CD4-positive, alpha-beta T cell treated with Interleukin-10 for 1 hour (primary cell): ENCODE measurements at places on chromosomes 2 and 18.
A peak's percentile ranks its signal among the peaks of the same experiment; 100 is the strongest.

- no peak for DNase-seq
Observed at GRCh38 chr2:218882866-218883366, 2.3 kb downstream of the WNT10A start.

- no peak for DNase-seq
Observed at GRCh38 chr2:170493426-170494097, 221.6 kb upstream of the SP5 start.

- DNase-seq, result no peak
Observed at GRCh38 chr2:213980883-213981282, 430.0 kb upstream of the VWC2L start.

DNA sequence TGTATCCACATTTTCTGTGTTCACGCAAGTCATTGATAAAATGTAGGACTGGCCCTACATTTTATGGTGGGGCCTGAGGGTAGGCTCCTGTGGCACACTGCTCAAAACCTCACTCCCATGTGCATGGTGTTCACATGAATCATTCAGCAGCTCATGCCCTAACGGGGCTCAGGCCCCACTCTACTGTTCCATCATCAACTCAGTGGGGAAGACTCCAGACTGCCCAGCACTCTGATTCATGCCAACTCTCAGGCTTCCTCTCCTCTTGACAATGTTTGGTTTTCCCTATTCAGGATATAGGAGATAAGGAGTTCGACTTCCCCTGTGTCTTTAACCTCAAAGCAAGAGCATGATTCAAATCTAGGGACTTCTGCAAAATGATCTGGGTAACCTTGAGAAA, 92.0 kb upstream of the BOD1L2 start:
- DNase-seq, result no peak

DNA sequence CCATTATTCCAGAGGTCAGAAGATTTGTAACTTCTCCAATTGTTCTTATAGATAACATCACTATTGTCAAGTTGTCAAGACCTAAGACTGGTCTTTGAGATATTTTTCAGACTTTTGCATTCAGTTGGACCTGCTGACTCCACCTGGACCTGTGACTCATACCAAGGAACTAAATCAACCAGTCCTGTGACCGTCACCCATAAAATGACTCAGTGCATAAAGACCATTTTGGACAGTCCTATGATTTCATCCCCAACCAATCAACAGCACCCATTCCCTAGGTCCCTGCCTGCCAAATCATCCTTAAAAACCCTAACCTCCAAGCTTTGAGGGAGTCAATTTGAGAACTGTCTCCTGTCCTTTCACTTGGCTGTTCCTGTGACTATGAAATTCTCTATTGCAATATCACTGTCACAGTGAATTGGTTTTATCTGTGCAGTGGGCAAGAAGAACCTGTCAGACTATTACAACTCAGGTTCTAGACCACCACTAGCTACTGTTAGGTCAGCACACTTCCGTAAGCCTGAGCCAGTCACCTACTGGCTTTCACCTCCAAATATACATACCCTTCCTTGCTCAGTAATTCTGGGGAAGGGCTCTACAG, 17.1 kb downstream of the DPP4 start:
- DNase-seq, result no peak

DNA sequence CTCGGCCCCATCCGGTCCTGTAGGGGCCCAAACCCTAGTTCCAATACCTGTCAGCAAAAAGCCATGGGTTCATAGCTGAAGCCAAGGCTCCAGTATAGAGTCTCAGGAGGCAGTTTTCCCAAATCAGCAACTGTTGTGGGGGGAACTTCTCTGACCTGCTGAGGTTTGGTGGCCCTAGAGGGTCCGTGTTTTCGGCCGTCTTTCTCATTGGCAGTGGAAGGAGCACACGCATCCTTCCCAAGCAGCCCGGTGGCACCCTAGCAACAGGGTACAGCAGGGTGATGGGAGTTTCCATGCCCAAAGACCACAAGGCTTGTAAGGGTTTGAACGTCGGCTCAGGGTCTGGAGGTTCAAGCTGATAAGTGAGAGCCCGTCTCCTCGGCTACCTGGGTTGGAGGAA, 6.6 kb downstream of the FOSL2 start:
- peak; percentile 4 for DNase-seq

DNA sequence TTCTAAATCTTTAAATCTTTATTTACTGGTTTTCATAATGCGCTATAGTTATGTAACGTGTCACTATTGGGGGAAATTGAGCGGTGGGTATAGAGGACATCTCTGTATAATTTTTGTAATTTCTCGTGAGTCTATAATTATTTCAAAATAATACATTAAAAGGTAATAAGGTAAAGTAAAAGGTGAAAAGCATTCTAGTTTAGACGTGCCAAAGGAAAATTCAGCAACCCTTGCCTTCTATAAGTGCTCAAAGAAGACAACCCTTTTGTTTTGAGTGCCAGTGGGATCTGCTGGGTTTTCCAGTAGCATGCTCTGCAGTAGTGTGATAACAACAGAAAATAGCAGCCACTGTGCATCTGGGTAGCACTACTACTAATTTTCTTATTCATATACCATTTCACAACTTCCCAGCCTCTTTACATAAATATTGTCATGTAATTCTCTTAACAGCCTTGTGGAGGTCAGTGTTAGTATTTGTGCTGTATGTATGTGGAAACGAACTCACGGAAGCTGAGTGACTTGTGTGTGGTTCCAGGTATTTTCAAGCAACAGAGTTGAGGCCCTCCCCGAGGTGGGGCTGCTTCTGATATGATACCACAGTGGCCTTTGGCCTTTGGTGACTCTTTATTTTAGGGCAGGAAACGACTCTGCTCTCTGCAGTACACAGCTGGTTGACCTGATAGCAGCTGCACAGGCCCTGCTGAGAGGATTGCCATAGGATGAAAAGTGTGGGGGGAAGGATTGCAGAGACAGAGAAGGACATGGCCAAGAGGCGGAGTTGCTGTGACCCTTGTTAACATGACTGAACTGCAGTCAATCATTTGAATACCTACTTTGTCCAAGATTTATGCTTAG, 104.5 kb downstream of the TDRD15 start:
- DNase-seq, result no peak

- no peak for DNase-seq
Observed at GRCh38 chr18:48641981-48642380, 103.2 kb downstream of the CTIF start.
